Fibroblast of villous mesenchyme (primary cell): ENCODE measurements at places on chromosomes 16 and 17. TPM values are rescaled to one million over a fixed set of nuclear protein-coding genes. Genes with fewer than 3 reads are reported as not detected.

Gene ZG16
- total RNA-seq = not detected in 2 replicates

Gene JUP
- total RNA-seq = 29.8 and 83.8 TPM in 2 replicates

Gene ASPA
- under 0.01 TPM in 2 replicates for total RNA-seq

Gene MAPK8IP3
- total RNA-seq = 37.1 and 61.5 TPM in 2 replicates

Gene LYRM9
- 10.0 and 10.8 TPM in 2 replicates for total RNA-seq

Gene TLCD1
- 6.1 and 8.2 TPM in 2 replicates for total RNA-seq

Gene RNF112
- 0.64 and 0.86 TPM in 2 replicates for total RNA-seq

Gene CMTM1
- total RNA-seq = 2.3 and 3.9 TPM in 2 replicates

Gene NPIPB9
- total RNA-seq = 3.9 TPM in 2 replicates

Gene ZNF469
- total RNA-seq = 6.0 and 9.7 TPM in 2 replicates

Gene TRIM72
- not detected in 2 replicates for total RNA-seq

Gene EFCAB5
- total RNA-seq = under 0.01 and 0.32 TPM in 2 replicates

Gene STH
- not detected in 2 replicates for total RNA-seq

Gene CD300LG
- total RNA-seq = not detected in 2 replicates

Gene HOXB9
- not detected in 2 replicates for total RNA-seq

Gene ARL5C
- not detected in 2 replicates for total RNA-seq

Gene HSD17B1
- 3.5 and 11.9 TPM in 2 replicates for total RNA-seq

Gene NTN3
- total RNA-seq = 0.43 and 0.64 TPM in 2 replicates

Gene CCT6B
- 1.3 and 2.3 TPM in 2 replicates for total RNA-seq

Gene TSNAXIP1
- 0.32 and 1.3 TPM in 2 replicates for total RNA-seq

Gene GAS7
- 4.5 and 8.6 TPM in 2 replicates for total RNA-seq

Gene MT1M
- 1.3 TPM in 1 of 2 replicates, not detected in the other for total RNA-seq

Gene PRDM7
- not detected in 2 replicates for total RNA-seq

Gene DNASE1L2
- total RNA-seq = 0.64 and 0.86 TPM in 2 replicates

Gene CES2
- 38.9 and 41.9 TPM in 2 replicates for total RNA-seq

Gene RASL10B
- total RNA-seq = 6.4 and 12.1 TPM in 2 replicates

Gene TRIM25
- 21.9 and 28.9 TPM in 2 replicates for total RNA-seq

Gene C16orf92
- not detected in 2 replicates for total RNA-seq

Gene ANKS4B
- total RNA-seq = not detected in 2 replicates

Gene CDH1
- under 0.01 TPM in 1 of 2 replicates, not detected in the other for total RNA-seq

Gene SLC13A2
- total RNA-seq = not detected in 2 replicates

Gene MILR1
- total RNA-seq = 2.6 and 3.9 TPM in 2 replicates

Gene NLGN2
- total RNA-seq = 8.1 and 9.5 TPM in 2 replicates

Gene ADAMTS18
- not detected in 2 replicates for total RNA-seq

Gene CEP20
- 35.8 and 50.1 TPM in 2 replicates for total RNA-seq

Gene CHST4
- total RNA-seq = not detected in 2 replicates

Gene TBC1D3C
- total RNA-seq = under 0.01 TPM in 1 of 2 replicates, not detected in the other

Gene LGALS3BP
- 297 and 325 TPM in 2 replicates for total RNA-seq

Gene NT5M
- total RNA-seq = 1.3 TPM in 2 replicates

Gene SLC38A8
- not detected in 2 replicates for total RNA-seq

Gene ATP2C2
- not detected in 2 replicates for total RNA-seq

Gene KPNB1
- total RNA-seq = 325 and 443 TPM in 2 replicates

Gene SYCE1L
- 0.32 TPM in 1 of 2 replicates, not detected in the other for total RNA-seq

Gene TTLL6
- total RNA-seq = under 0.01 TPM in 2 replicates

Gene MEAK7
- 23.5 and 27.2 TPM in 2 replicates for total RNA-seq

Gene MYLK3
- under 0.01 and 0.64 TPM in 2 replicates for total RNA-seq

Gene TBKBP1
- total RNA-seq = 10.0 and 11.2 TPM in 2 replicates
